ENCODE measurements at places on chromosomes 7 and 10. TPM values are rescaled to one million over a fixed set of nuclear protein-coding genes. Genes with fewer than 3 reads are reported as not detected.

Gene CFAP46
- total RNA-seq: 2.6 TPM

Gene APBB1IP
- total RNA-seq: 0.51 TPM

Gene RNLS
- total RNA-seq: 20.2 TPM

Gene TAS2R5
- total RNA-seq: 0.47 TPM

Gene DYDC2
- not detected for total RNA-seq

Gene ZSCAN25
- total RNA-seq: 10.1 TPM

Gene UCN3
- not detected for total RNA-seq

Gene CNNM1
- 2.2 TPM for total RNA-seq

Gene POLD2
- 71.2 TPM for total RNA-seq

Gene SEM1
- total RNA-seq: 160 TPM

Gene BCAP29
- total RNA-seq: 35.2 TPM

Gene ATOH7
- not detected for total RNA-seq

Gene BPGM
- 7.1 TPM for total RNA-seq

Gene LAMB1
- 662 TPM for total RNA-seq

Gene RADIL
- 1.3 TPM for total RNA-seq

Gene CYTH3
- 35.7 TPM for total RNA-seq

Gene GIMAP6
- total RNA-seq: not detected

Gene ZNF679
- total RNA-seq: not detected

Gene CYP3A5
- total RNA-seq: not detected

Gene TAS2R41
- total RNA-seq: not detected

Gene DDX50
- total RNA-seq: 38.5 TPM

Gene HYAL4
- not detected for total RNA-seq

All from pericardium fibroblast (primary cell).